ENCODE measurements at places on chromosomes 4 and X.

DNA sequence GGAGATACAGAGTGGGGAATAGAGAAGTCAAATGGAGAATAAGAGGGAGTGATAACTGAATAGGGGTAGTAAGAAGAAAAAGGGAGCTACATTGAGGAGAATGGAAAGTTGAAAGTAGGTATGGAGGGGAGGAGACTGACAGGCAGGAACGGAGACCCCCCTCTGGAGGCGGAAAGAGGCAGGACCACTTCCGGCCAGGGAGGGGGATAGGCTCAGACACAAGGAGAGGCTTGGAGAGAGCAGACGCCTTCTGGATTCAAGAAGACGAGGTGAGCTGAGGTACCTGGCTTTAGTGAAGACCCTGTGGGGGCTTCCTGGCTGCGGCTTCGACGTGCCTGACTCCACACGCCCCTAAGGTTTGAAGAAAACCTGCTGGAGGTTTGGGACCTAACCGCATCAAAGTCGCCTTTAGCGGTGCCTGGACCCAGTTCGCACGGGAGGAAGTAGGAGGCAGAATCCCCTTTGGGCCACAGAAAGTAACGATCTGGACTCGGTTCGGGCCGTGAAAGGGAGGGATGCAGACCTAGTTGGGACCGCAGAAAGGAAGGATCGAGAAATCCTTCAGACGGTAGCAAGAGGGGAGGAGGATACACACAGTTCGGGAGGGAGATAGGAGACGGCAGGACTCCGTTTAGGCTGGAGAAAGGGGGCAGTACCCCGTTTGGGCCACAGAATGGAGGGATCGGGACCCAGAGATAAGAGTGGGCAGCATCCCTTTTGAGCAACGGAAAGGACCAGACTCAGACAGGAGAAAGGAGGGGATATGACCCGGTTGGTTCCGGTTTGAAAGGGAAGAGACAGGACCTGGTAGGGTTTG lies at the start of gene TRO:
TSS of gene TRO (plus strand) at position 215 of the 817 bp plus-strand sequence. CDS start 1,423 bp downstream, outside the sequence.
- DNase-seq = peak; percentile 3

DNA sequence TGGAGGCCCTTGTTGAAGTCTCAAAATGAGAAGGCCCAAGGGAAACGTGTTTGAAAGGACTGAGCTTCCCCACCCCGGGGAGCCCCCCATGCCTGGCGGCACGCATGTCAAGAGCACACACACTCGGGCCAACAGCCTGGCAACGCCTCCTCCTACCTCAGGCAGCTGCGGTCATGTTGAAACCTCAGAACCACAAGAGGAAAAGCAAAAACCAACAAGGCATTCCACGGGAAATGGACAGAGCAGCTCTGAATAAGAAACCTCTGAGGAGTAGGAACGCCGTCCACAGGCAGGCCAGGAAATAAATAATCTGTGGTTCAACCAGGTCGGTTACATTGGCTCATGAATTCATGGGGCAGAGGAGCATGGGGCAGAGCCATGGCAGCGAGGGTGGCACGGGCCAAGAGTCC lies 95.7 kb upstream of the AFAP1 start:
- DNase-seq = no peak

- DNase-seq = no peak
Measured at GRCh38 chr4:113603911-113604310, 157.6 kb downstream of the CAMK2D start.

- DNase-seq = no peak
Measured at GRCh38 chr4:1819284-1819683, 26.2 kb downstream of the FGFR3 start.

- no peak for DNase-seq
Measured at GRCh38 chr4:1471443-1472147, 65.4 kb upstream of the NKX1-1 start.

DNA sequence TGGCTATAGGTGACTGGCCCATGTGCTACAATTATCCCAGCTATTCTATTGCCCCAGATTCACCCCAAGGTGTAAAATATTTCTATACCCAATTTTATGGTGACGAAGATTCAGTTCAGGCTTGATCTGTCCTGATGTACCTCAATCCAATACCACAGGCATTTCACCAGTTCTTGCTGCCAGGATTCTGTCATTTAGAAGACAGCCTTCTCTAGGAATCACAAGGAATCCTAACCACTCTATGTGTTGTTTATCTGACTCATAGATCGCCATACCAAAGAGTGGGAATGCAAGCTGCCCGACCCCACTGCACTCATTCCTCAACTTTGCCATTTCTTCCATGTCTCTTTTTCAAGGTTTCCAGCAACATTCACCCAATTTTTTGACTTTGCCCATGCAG lies 355.0 kb upstream of the EMCN start:
- no peak for DNase-seq

- no peak for DNase-seq
Measured at GRCh38 chr4:173524218-173525117, 5.6 kb downstream of the HAND2 start.

GRCh38 chr4:156497486-156497885 lies 474.1 kb downstream of the PDGFC start:
- DNase-seq = no peak

DNA sequence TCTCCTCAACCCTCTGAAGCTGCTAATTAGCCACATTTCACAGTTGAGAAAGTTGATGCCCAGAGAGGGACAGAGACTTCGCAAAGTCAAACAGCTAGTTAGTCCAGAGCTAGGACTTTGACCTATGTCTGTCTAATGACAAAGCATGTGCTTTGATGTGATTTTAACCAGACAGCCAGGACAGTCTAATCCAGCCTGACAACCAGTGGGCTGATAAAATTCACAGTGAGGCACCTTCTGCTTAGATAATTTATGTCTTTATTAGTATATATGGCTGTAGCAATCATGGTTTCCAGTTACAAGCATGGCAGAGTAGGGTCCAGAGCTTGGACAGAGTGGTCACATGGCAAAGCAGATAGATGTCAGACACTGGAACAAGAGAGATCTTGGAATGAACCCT lies 133.6 kb upstream of the C1QTNF7 start:
- no peak for DNase-seq

GRCh38 chr4:42306221-42307109 lies 90.8 kb upstream of the SHISA3 start:
- DNase-seq = no peak

- DNase-seq = no peak
Measured at GRCh38 chrX:499870-500364, 113.2 kb upstream of the PPP2R3B start.

DNA sequence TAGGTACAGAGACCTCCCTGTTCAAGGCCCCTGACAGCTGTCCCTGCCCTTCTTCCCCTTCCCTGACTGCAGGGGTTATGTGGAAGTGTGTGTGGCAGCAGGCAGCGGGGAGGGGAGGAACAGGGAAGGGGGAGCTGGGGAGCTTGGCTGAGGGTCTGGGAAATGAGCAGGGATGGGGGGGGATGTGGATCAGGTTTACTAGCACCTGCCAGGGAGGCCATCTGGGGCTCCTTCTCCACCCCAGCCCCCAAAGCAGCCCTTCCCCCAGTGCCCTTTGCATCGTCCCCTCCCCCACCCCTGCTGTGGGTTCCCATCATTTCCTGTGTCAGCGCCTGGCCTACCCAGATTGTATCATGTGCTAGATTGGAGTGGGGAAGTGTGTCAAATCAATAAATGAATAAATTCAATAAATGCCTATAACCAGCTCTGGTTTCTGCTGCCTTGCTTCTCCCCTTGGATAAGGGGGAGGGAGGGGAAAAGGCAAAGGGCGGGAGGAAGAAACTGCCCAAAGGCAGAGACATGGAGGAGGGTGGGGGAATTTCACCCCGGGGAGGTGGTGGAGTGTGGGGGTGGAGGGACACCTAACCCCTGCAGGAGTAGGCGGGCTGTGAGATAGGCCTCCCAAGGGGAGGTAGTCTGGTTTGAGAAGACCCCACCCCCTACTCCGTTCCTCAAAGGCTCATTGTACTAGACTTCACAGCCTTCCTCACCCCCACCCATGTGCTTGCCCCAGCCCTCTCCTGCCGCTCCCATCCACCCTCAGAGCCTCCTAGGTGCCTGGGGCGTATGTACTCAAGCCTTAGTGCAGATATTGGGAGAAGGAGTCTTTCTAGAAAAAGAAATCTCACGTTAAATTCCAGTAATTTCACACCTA lies 3.2 kb downstream of the CXorf65 start:
- DNase-seq = no peak

- peak; percentile 17 for DNase-seq
Measured at GRCh38 chr4:94880956-94881355, 123.2 kb downstream of the BMPR1B start.

Data from fibroblast of skin of left biceps (primary cell).